ENCODE measurements at places on chromosomes 2 and 18.

- DNase-seq = no peak
Measured at GRCh38 chr2:201558232-201558631, 85.1 kb downstream of the TMEM237 start.

- no peak for DNase-seq
Measured at GRCh38 chr2:29787473-29788465, 133.6 kb downstream of the ALK start.

DNA sequence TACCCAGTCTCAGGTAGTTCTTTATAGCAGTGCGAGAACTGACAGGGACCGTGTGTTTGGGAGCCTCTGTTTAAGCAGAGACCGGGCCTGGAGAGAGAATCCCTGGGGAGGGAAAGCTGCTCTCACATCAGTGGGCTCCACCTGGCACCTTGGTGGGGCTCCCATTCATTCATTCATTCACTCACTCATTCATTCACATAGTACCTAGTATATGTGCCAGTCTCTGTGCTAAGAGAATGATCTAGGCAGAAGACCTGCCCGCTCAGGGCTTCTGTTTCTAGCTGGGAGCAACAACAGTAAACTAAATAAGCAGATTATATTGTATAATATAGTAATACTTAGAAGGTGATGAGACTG lies 17.8 kb downstream of the HPCAL1 start:
- no peak for DNase-seq

- no peak for DNase-seq
Measured at GRCh38 chr18:1425679-1426078, 521.0 kb downstream of the ADCYAP1 start.

DNA sequence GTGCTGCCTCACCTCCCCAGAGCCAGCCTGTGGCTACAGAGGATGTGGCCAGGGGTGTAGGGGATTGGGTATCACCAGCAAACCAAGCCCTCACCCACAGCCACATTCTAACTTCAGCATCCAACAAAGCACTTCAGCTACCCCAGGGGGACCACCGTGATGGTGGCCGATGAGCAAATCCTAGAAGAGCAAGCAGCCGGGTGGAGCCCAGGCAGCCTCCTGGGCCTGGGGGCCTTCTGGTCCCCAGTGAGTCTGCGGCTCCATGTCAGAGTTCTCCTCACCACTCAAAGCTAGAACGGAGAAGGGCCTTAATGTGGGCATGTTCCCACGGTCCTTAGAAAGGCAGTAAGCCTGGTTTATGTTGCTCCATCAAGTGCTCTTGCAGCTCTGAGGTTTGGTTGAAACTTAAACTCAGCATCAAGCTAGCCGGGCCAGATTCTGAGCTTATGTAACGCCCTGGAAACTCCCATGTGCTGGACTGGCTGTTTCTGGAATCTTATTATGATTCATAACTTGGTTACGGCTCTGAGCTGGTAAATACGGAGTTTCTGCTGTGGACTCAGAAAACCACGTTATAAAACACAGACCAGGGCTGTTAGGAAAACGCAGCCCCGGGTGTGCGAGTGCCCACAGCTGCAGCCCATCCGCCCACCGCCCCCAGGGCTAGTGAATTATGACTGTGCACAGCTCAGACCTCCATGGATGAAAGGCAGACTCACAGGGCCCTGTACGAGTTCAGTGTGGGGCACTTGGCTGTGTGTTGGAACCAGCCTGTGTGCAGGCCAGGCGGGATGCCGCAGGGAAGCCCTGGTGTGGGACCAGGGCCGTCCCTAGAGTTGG lies 99.8 kb downstream of the SEPTIN10 start:
- no peak for DNase-seq

DNA sequence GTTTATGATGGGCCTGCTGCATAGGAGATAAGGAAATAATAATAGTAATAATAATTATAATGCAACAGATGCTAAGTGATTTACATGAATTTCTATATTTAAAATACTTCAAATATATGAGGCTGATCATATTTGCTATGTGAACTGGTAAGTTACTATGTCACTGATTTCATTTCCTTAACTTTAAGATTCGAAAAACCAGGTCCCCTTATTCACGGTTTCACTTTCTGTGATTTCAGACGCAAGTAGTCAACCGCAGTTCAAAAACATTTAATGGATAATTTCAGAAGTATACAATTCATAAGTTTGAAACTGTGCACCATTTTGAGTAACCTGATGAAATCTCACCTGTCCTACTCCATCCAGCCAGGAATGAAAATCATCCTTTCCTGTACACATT lies 1697.1 kb upstream of the LRRTM1 start:
- no peak for DNase-seq

DNA sequence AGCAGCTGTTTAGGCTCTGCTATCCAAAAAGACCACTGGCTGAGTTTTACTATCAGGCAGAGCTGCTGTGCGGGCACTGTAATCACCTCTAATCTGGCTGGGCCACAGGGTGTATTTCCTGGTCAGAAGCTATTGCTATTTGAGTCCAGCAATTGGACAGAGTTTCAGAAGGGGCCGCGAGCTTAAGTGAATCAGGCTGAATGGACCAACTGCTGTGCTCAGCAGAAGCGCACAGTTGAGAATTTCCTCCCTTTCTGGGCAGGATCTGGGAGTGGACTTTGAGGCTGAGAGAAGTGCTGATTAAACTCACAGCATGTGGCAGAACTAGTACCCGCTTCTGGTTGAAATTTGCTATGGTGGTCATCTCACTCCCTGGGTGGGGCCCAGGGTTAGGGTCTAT lies 251.8 kb downstream of the INSIG2 start:
- no peak for DNase-seq

DNA sequence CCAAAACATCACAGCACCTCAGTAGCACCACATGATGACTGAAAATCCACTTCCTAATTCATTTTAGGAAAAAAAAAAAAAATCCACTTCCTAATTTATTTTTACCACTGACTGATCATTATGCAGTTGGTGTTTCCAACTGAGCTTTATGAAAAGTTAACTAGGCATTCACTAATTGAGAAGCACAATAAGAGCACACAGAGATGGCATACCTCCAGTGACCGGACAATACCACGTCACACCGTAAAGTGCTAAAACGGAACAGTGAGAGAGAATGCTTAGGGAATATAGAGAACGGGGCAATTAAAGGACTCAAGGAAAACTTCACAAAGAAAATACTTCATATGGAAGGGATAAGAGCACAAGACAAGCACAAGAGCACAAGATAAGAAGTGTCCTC lies 212.5 kb downstream of the NBAS start:
- DNase-seq = no peak

GRCh38 chr18:40235323-40235722 lies 1719.7 kb upstream of the PIK3C3 start:
- no peak for DNase-seq

GRCh38 chr2:86017901-86018896 lies 87.5 kb downstream of the POLR1A start:
- DNase-seq = no peak

GRCh38 chr2:24820175-24820513 lies 26.9 kb downstream of the CENPO start:
- no peak for DNase-seq

DNA sequence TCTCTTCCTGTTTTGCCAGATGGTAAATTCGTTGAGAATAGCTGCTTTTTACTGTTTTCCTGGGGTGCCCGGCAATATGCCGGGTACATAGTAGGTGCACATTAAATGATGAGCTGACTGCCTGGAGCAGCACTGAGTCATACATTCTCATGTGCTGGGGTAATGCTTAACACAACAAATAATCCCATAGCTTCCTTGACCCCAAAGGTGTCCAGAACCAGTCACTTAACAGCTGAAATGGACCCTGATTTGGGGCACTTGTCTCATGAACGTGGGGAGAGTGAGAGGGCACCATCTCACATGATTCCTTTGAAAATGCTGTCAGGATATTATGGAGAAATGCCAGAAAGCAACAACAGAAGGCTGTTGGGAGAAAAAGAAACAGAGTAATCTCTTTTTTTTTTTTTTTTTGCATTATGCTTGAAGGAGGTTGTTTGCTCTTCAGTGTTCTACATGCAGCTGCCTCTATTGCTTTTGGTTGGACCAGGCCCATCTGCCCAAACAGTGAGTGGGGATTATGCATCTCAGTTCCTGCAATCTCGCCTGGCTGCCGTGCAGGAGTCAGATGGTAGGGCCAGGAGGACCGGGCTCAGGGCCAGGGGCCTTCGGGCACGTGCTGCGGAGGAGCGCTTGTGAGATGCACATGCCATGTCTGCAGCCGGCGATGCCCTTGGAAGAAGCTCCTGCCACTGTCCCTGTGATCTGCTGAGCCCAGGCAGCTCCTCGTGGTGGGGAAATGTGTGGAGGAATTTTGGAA lies 162.1 kb downstream of the SH3RF3 start:
- no peak for DNase-seq

- DNase-seq = no peak
Measured at GRCh38 chr2:235949567-235950472, 218.4 kb downstream of the GBX2 start.

DNA sequence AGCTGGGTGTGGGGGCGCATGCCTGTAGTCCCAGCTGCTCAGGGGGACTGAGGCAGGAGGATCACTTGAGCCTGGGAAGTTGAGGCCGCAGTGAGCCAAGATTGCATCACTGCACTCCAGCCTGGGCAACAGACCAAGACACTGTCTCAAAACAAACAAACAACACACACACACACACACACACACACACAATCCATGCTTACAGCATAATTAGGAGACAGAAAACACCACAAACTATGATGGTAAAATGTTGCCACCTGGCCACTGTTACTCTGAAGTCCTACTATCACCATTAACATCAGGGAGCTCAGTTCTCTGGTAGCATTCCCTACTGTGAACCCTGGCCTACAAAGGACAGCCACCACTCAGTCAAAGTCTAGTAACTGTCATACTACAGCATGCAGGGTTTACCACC lies 18.3 kb downstream of the DNPEP start:
- DNase-seq = no peak

DNA sequence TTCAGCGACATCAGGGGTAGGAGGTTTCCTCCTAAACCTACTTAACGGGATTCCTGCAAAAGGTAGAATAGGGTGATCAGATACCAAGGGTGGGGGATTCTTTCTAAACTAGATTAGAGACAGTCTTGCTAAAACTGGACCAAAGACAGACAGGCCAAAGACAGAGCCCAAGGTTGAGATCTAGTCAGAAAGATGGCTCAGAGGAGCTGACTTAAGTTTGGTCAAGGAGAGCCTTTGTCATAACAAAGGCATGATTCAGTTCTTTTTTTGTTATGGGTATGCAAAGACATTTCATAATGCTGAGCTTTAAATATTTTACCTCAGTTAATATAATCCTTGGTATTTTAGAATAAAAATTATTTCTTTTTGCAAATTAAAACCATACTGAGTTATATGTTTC lies 17.8 kb upstream of the GPR75 start:
- no peak for DNase-seq
